WTC11 (cell line): ENCODE measurements at places on chromosomes 2 and 18.

- DNase-seq = no peak
These were observed 30.0 kb downstream of the DTNA start for GRCh38 chr18:34740101-34740500.

GRCh38 chr2:78245394-78246135, 723.4 kb upstream of the LRRTM4 start:
- DNase-seq = no peak

DNA sequence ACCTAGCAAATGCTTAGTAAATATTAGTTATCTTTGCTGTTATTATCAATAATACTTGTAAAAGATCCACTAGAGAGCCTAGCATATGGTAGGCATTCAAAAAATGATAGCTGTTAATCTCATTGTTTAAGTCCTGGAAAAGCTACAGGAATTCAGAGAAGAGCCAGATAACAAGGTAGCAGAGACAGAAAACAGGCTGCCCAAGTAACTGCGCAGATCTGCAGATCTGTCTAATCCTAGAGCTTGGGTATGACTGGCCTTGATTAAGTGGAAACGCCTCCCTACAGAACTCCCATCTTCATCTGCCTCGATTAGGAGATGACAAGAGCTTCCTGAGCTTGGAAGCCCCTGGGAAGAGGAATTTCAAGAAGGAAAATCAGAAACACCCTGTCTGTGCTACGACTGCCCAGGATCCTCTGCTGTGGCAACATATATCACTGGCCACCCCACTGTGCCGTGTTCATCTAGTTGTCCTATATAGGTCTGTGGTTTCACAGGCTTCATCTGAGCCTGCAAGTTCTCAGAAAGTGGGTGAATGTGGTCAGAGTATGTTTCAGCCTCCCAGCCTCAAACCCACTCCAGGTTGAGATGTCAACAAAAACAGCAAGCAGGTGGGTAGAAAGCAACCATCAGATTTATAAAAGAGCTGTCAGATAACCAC, 151.5 kb upstream of the PKDCC start:
- no peak for DNase-seq

- no peak for DNase-seq
These were observed 74.1 kb downstream of the VRK2 start for GRCh38 chr2:58120626-58121229.

DNA sequence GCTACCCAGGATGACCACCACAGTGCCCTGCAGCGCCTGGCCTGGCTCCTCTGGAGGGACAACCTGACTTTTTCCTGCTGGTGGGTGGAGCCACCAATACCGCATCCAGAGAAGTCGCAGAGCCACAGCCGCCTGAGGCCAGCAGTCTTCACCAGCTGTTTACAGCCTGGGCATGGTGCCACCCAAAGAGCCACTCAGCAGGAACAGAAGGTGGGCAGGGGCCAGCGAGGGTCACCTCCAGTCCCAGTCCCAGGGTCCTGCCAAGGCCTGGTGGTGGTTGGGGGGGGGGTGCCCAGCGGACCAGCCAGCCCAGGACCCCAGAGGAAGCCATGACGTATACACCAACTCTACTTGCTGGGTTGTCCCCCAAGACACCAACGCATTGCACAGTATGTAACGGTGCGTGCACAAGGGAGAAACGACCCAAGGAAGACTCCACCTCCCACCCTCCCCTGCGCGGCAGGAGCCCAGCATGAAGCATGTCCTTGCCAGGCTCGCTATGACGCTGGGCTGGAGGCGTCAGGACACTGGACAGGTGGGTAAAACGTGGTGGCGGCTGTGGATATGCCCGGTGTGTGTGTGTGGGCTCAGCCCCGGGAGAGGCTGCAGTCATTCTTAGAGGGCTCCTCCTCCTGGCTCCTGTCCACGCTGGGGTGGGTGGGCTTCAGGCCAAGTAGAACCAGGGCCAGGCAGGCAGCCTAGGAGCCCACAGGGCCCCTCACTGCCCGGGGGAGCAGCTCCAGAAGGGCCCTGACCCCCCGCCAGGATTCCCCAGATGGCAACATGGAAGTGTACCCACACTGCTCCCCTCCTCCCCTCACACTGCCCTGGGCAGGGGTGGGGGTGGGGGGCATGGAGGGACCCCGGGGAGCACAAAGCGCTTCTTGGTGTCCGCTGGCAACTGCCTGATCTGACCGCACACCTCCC, 49.3 kb downstream of the HS6ST1 start:
- no peak for DNase-seq

DNA sequence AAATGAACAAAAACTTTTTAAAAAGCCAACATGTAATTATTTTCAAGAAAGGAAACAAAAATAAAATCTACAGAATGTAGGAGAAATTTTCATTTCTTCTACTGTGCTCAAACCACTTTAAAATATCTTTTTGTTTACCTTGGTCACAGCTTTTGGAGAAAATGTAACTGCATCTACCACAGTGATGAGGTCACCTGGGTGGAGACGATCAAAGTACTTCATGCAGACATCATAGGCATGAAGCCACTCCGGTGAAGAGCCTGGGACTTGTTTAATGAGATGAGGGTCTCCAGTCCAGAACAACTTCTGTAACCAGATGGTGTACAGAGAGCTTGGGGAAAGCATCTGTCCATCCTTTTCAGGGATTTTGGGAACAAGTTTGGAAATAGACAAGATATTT, 285.8 kb downstream of the NBAS start:
- DNase-seq = no peak

GRCh38 chr2:203135105-203135504, 103.7 kb upstream of the CYP20A1 start:
- DNase-seq = no peak
